ENCODE measurements at places on chromosomes 1 and 21.
A peak's percentile ranks its signal among the peaks of the same experiment; 100 is the strongest.

DNA sequence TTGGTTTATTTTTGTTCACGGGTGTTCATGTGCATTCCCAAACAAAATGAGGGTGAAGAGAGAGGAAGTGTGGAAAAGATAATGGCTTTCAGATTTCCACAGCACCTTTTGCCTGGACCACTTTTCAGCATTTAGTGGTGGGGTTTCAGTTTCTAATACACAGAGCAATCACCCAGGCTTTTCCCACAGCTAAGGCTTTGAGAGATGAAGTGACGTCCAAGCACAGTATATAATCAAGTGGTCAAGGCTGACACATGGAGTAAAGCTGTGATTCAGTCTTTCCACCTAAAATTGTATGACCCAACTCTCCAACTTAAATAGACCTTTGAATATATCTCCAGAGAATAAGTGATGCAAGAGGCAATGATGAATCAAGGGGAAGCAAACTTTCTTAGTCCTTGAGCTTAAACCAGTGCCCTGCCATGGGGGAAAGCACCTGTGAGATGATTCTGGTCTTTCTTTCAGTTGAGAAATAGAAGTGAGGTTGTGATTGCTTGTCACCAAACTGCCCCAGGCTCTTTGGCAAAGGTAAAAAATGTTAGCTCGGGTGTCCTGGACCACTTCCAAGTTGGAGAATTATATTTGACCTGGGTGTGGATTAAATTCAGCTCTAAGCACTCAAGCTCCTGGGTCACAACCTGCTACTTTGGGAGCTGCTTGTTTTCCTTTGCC is 2.4 kb upstream of the PIK3R3 start:
- DNase-seq, result peak; percentile 97

DNA sequence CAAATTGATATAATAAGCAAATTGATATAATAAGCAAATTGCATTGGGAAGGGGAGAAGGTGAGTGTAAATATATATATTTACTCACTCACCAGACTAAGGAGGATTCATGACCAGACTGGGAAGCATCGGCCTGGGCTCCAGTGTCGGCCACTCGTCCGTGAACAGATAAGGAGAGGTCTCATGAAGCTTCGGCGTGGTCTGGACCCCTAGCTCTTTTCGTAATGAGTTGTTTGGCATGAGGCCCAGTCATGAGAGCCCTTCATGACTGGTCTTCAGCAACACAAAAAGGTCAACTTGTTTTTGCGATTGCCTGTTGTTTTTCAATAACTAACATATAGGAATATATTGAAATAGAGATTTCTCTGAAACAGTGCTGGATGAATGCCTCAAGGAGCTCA is 222.9 kb upstream of the KCNK2 start:
- no peak for DNase-seq

GRCh38 chr1:190138266-190138665 is 339.4 kb downstream of the BRINP3 start:
- DNase-seq, result no peak

- no peak for DNase-seq
Observed at GRCh38 chr21:15947677-15948076, 217.9 kb downstream of the USP25 start.

- DNase-seq, result no peak
Observed at GRCh38 chr1:89567797-89568196, 43.2 kb downstream of the LRRC8B start.

DNA sequence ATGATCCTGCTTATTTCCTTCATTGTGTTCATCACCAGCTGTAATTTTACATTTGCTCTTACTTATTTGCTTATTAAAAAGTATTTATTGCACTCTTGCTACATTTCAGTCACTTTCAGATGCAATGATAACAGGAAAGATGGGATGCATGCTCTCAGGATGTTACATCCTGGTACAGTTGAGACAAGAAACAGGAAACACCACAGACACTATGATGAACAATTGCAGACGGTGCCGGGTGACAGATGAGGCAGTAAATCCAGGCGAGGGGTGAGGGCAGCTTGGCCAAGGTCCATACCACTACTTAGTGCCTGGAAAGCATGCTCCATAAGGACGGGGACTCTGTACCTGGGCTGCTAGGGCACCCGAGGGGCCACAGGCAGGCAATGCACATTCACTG is 156.6 kb upstream of the RAB4A start:
- DNase-seq, result peak; percentile 22

DNA sequence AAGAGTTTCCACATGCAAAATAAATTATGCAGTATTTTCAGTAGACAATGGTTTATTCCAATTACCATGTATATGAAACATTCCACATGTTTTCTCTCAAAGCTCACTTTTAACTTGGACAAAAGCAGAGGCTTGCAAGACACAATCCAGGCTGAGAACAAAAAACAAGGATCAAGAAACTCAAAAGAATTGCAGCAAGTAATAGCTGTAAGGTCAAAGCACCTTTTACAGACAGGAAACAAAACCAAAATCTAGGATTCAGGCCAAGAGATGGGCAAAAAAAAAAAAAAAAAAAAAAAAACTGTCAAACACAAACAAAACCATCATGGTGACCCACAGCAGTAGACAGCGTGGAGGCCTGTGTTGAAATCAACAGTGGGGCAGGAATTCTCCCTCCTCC is 9.3 kb downstream of the RGS1 start:
- DNase-seq, result peak; percentile 28

GRCh38 chr1:36224537-36225282 is 467 bp downstream of the THRAP3 start:
- DNase-seq, result peak; percentile 88

DNA sequence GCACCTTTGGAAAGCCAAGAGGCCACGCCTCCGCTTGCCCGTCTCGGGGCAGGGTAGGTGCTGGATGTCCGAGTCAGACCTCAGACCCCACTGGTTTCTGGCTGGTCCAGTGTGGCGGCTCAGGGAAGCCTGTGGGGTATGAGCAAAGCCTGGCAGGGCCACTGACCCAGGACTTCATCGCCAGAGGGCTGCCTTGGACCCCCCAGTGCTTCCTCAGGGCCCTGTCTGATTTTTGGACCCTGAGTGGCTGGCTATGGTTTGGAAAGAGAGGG is 20.4 kb downstream of the LHX4 start:
- DNase-seq, result no peak

DNA sequence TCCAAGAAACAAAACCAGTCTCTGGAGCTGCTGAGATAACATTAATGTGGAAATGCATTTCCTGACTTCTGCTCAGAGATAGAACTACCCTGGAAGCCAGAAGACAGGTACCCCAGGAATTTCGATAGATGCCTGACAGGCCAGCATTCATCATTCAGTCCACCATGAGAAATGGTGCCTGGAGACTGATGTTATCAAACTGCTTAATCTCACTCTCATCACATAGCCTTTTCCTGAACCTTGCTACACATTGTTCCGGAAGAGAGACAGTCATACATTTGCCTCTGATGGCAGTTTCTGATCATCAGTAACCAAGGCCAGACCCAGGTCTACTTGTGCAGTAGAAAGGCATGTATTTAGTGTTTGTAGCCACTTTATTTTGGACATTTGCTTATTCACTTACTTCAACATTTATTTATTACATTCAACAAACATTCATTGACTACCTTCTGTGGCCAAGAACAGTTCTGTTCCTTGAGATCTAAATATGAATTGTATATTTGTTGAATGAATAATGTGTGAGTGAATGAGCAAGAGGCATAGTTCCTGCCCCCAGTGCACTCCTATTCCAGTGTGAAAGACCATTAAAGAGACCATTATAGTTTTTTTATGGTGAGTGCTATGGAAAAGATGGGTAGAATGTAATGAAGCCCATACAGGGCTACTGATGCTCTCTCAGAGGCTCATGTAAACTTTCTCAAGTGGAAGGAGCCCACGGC is 485.7 kb downstream of the NUF2 start:
- DNase-seq, result no peak
